ENCODE measurements at places on chromosomes 7 and 10.
A peak's percentile ranks its signal among the peaks of the same experiment; 100 is the strongest.

DNA sequence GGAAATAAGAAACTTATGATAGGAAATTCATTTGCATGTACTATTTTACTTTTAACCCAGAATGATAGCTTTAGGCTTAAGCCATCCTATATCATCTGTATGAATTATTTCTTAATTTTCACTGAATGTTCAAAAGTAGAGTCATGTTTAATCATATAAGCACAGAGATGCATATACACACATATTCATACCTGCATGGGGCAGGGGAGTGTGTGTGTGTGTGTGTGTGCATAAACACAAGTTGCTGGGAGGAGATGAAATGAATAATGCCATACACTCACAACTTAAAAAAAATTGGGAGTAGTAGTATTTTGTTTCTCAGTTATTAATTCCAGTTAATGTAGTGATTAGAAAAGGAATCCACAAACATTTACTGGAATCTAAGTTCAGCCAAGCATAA, 83.1 kb upstream of the IKZF1 start:
- no peak for DNase-seq

DNA sequence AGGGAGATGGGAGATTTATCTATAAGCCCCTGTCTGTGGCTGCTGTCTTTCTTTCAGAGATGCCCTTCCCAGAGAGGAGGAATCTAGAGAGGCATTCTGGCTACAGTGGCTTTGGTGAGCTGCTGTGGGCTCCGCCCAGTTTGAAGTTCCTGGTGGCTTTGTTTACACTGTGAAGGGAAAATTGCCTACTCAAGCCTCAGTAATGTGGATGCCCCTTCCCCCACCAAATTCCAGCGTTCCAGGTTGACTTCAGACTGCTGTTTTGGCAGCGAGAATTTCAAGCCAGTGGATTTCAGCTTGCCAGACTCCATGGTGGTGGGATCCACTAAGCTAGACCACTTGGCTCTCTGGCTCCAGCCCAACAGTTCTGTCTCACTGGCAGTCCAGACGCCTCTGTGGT, 951.6 kb downstream of the CCSER2 start:
- no peak for DNase-seq

DNA sequence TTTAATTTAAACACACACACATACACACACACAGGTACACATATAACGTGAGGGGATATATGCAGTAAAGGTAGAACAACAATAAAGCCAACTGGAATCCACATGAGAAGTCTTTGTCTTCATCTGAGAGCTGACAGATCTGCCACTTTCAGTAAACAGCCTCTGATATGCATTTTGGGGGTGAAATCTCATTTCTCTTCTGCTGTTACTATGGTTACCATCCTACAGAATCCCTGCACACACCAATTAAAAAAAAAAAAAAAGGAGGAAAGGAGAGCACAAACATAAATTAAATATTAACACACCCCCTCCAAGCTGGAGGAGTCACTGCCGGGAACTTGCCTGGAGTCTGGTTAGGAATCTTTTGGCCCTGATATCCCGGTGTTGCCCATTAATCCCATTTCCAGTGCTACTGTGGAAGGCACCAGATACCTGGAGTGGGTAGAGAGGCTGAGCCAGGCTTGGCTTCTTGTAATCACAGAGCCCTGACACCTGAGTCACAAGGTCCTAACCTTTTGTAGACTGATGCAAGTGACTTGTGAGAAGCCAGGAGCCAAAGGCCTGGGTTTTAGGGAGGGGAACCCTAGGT, 169.1 kb downstream of the LHFPL3 start:
- DNase-seq = no peak

- DNase-seq = no peak
Observed at GRCh38 chr7:50766106-50766848, 16.4 kb downstream of the GRB10 start.

- DNase-seq = no peak
Observed at GRCh38 chr10:45180946-45181875, 134.2 kb downstream of the OR13A1 start.

DNA sequence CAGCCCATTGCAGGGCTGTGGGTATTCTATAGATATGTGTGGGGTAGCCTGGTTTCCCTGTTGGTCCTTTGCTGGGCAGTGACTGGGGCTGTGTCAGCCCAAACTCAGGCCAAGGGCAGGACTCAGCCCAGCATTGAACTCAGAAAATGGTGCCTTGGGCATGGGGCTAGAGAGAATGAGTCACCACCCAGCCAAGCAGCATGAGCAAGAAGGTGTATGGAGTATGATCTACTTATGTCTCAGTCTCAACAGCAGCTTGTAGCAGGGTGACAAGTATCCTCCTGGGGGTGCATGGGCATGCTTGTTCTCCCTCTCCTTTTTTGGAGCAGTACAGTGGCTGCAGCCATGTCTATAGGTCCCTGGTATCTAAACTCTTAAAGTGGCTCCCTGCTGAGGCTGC, 32.0 kb downstream of the STK31 start:
- DNase-seq = no peak

DNA sequence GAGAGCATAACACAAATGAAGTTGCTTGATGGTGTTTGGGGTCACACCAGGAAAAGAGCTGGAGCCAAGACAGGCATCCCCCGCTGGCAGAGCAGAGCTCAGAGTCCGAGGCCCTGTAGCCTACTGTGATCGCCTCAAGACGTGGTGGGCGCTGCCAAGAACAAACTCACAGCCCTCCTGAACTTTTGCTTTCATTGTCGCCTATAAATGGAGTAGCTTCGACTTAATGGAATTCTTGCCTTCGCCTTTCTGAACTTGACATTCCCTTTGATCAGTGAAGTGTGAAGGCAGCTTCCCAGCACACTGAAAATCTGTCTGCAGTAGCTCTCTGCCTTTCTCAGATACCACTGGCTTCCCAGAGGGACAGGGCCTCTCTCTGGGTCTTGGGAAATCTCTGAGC, 21.3 kb downstream of the CPXM2 start:
- DNase-seq = no peak

DNA sequence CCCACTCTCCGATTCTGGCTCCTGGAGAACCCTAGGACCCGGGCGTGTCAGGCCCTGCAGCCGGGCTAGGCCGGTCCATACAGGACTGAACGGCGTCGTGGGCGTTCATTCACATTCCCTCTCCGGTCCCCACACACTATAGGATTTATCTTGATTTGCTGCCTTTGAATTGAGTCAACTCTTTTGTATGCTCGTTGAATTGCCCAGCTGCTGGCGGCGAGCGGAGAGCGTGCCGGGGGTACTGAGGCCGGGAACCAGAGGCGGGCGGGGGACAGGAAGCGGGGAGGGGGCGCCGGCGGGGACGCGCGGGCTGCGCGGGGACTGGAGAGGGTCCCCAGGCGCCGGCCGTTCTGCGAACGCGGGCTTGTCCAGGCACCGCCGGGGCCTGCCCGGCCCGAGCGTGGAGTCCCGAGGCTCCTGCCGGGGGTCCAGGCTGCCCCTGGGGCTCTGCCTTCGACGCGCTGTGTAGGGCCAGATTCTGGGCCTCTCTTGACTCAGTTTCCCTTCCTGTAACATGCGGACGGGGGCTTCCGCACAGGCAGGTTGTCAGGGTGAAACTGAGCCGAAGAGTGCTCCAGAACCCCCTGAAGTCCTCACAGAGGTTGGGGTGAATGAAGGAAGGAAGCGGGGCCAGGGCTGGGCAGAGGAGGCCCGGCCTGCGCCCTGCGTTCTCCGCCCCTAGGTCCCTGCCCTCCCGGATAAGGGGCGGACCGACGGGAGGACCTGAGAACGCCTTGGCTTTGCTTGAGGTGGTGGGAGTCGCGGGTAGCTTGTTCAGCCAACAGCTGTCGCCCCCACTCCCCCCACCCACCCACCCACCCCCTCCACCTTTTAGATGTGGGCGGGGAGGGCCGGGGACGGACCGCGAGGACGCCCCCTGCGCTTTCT, 769 bp upstream of the ELFN1 start:
- no peak for DNase-seq

- DNase-seq = no peak
Observed at GRCh38 chr10:100020886-100021253, 11.1 kb upstream of the DNMBP start.

DNA sequence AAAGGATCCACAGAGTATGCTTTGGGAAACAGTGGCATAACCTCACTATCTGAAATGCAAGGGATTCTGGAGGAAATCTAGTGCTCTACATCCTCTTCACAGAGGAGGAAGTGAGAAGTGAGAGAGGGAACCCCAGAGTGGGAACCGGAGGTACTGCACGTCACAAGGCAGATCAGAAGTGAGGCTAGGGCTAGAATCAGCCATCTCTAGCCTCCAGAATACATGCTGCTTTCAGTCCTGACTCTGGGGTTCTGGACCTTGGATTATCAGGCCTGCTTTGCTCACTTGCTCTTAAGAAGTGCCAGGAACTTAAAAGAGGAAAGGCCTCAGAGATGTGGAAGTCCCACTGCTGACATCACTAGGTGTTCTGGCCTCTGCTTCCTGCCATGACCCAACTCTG, 25.7 kb downstream of the ZNF503 start:
- DNase-seq = peak; percentile 15

GRCh38 chr10:62199584-62199983, 69.1 kb downstream of the RTKN2 start:
- no peak for DNase-seq

DNA sequence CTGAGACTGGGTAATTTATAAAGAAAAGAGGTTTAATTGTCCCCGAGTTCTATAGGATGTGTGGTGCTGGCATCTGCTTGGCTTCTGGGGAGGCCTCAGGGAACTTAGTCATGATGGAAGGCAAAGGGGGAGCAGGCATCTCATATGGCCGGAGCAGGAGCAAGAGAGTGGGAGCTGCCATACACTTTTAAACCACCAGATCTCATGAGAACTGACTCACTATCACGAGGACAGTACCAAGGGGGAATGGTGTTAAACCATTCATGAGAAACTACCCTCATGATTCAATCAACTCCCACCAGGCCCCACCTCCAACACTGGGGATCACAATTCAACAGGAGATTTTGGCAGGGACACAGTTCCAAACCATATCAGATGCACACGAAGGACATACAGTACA, 199.9 kb upstream of the DPP6 start:
- DNase-seq = no peak

DNA sequence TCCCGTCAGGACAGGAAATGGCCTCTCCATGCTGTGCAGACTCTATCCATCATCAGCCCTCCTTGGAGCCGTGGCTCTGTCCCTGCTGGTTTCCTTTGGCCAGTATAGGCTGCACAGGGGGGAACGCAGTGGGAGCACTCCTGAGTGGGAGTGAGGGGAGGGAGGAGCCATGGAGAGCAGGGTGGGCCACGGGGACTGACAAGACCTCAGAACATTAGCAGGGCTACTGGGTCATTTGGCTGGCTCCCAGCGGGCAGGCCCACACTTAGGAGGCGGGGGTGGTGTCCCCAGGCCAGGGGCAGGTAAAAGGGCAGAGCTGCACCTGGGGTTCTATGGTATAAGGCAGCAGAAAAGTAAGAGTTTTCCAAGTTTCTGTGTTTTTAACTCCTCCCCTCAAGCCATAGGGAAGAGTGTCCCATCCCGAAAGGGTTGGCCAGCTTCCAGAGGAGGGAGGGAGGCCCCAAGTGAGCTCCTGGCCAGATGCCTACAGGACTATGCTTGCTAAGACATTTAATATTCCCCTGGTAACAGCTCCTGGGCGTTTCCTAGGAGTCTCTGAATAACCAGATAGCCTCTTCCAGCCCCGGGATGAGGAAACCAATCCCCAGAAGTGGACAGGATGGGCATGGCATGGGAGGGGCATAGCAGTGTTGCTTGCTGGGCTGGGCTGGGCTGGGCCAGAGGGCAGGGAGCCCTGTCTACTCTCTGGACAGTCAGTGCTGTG, 5.5 kb upstream of the OPN4 start:
- no peak for DNase-seq

GRCh38 chr10:12709000-12709401, 292.5 kb downstream of the CCDC3 start:
- peak; percentile 29 for DNase-seq

DNA sequence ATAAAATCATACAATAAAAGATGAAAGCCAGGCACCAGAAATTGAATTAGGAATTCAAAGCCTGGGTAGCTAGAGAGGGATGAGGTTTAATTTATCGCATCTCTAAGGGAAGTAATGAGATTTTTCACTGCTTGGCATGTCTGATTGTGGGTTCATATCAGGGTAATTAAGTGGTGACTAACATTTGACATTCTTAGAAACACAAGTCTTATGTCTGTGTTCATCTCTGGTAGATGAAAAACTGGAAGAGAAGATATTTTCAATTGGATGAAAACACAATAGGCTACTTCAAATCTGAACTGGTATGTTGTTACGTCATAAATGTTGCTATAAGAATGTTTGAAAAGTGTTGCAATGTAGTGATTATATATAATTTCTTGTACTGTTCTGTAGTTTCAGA, 36.8 kb upstream of the ARMS2 start:
- no peak for DNase-seq

GRCh38 chr7:91357379-91357778, 93.1 kb downstream of the FZD1 start:
- no peak for DNase-seq

- no peak for DNase-seq
Observed at GRCh38 chr10:95235676-95236067, 41.6 kb downstream of the ACSM6 start.

DNA sequence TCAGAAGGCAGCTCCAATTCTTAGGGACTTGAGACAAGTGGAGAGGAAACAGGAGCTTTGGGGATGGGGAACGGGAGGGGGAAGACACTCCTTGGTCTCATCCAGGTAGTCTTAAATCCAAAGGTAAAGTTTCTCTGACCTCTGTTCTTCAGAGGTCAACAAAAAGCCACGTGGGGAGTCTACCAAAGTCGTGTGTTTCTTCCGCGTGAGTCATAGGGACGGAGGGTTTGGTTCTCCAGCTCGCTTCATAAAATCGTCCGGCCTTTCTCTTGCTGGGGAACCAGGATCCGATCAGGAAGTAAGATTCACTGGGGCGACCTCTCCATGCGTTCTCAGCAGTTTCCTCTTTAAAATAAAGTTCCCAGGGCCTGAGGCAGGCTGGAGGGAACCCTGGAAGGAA, 275.7 kb downstream of the TCERG1L start:
- no peak for DNase-seq

- DNase-seq = no peak
Observed at GRCh38 chr7:138398857-138399256, 61.2 kb upstream of the TRIM24 start.

GRCh38 chr7:115332691-115333090, 410.8 kb downstream of the MDFIC start:
- DNase-seq = no peak

GRCh38 chr7:17849504-17849903, 90.8 kb downstream of the SNX13 start:
- DNase-seq = no peak

- peak; percentile 88 for DNase-seq
Observed at GRCh38 chr7:27156508-27156898, at the start of gene HOXA7. HOXA7 (minus strand) TSS chr7:27156675; CDS start chr7:27156545, 130 bp downstream.

DNA sequence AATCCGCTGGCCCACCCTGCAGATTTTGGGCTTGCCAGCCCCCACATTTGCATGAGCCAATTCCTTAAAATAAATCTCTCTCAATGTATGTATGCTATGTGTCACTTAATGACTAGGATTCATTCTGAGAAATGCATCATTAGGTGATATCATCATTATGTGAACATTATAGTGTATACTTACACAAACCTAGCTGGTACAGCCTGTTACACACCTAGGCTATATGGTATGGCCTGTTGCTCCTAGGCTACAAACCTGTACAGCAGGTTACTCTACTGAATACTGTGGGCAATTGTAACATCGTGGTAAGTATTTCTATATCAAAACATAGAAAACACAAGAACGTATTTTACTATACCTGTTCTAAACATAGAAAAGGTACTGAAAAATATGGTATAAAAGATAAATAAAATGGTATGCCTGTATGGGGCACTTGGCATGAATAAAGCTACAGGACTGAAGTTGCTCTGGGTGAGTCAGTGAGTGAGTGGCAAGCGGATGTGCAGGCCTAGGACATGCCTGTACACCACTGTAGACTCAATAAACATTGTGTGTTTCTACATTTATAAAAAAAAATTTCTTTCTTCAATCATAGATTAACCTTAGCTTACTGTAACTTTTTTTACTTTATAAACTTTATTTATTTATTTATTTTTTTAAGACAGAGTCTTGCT, 135.9 kb downstream of the ABCA13 start:
- DNase-seq = no peak

Data from hindlimb muscle (tissue), 1 donor.